NCI-H526 treated with DMSO at 0.1 percent for 48 hours (cell line): ENCODE measurements at places on chromosomes 6 and 20.

DNA sequence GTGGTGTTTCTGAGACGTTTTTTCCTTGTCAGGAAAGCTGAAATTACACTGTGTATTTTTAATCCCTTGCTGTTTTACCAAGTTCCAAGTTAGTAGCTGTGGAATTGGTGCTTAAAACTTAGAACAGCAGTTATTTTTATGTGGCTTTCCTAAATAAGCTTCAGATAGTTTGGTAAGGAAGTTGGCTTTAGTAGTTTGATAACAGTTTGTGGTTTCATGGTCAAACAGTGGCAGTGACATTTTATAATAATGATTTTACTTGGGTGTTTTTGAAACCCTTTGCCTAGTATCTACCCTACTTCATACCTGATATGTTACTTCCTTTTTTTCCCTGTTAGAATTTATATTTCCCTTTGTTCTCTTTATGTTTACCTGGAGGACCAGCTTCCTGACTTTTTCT lies 164.9 kb downstream of the JARID2 start:
- no peak for DNase-seq

- DNase-seq = no peak
Observed at GRCh38 chr6:144160431-144161005, 10.2 kb downstream of the STX11 start.

DNA sequence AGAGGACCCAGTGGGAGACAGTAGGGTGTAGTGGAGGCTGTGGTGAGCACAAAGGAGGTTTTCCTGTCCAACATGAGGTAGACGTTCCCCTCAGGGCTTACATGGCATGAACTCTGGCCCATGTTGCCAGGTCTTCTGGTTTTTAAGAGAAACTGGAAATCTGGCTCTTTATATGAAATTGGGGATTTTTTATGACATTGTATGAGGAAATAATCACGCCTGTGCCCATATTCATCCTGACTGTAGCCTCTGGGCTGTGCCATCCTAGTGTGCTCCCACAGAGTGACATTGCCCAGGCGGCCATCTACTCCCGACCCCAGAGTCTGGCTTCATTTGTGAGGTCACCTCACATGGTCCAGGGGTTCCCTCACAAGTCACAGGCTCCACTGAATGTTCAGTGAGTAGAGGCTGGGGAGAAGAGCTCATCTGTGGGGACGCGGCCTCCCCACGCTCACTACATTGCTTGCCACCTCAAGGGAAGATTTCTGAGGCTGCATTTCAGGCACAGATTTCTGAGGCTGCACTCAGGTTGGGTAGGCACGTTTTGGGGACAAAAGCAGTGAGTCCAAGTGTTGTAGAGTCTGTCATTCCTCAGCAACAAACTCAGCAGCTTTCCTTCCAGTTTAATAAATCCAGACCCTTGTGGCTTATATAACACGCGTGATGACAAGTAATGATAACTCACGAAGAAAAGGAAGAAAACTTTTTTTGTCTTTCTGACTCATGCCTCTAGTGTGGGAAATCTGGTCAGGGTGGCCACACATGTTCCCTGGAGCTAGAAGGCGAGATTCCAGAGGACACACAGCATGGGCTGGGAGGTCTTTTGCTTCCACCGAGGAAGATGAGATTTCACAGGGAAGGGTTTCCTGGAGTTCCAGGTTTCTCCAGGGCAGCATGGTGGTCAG lies 41.7 kb downstream of the SLC24A3 start:
- DNase-seq = no peak

GRCh38 chr6:152380351-152380767 lies 256.8 kb downstream of the SYNE1 start:
- no peak for DNase-seq

DNA sequence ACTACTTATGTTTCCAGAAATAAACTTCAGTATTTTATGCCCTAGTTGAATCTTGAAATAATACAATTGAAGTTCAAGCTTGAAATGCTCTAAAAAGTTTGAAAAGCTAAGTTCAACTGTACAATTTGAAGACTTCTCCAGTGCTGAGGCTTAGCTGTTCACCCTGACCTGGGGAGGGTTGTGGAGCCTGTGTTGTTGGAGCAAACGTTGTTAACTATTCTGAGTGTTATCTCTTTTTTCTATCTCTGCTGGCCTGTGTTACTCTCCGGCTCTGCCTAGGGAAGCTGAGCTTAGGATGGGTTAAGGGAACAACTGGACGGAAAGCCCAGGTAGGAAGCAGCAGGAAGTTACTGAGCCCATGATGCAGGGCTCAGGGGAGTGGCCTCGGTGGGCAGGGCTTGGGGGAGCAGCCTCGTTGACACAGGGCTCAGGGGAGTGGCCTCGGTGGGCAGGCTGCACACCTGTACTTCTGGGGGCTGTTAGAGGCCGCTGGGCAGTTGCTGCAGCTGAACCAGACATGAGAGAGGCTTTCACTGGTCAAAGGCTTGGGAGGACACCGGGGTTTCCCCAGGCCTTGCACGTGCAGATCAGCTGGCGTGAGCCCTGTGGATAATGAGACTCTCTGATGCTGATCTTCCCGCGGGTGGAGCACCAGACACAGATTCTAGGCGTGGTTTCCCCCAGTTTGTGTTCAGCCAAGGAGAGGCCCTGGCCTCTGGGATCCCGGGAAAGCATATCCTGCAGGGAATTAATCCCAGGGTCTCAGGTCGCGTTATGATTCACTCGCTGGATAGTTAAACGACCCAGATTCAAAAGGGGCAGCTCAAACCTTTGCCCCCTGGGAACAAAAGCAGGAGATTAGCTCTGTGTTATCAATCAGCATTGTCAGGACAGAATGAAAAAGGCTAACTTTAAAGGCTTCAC lies 58.9 kb downstream of the ERMARD start:
- peak; percentile 48 for DNase-seq

DNA sequence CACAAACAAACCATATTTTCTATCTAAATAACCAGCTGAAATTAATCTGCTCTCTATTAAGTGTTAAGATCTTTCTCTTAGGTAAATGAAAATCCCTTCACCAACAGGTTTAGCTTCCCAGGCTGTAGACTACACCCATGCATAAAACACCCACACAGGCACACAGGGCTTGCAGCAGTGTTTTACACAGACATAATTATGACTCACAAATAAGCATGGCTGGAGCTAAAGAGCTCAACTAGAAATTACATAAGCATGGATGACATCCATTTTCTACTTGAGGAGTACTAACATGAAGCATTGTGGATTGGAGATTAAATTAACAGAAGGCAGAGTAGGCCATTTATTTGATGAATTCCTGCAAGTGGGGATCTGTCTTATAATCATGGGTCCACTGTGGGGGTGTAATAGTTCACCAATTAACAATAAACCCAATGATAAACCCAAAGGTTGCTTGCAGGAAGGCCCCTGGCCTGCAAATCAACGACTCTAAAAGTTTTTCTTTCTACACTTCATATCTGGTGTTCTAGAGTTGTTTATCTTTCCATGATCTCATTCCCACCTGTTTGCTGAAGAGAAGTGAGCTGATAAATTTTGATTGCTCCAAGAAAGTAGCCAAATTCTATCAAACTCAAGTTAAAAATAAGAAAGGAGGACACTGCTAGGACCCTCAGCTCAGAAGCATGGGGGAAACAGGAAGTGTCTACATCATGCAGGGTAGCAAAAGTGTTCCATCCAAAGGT lies 33.8 kb upstream of the E2F3 start:
- DNase-seq = no peak
